ENCODE measurements at places on chromosomes 1 and 21.

GRCh38 chr1:160835751-160836150 is 26.9 kb downstream of the CD244 start:
- H3K4me1 ChIP-seq, result peaks cover 59% of the 10 kb centered on the region
- H3K4me3 ChIP-seq, result peak overlapping the region; percentile 71
- peaks cover 55% of the 10 kb centered on the region for H3K36me3 ChIP-seq
- peak overlapping the region; percentile 63 for H3K27ac ChIP-seq

DNA sequence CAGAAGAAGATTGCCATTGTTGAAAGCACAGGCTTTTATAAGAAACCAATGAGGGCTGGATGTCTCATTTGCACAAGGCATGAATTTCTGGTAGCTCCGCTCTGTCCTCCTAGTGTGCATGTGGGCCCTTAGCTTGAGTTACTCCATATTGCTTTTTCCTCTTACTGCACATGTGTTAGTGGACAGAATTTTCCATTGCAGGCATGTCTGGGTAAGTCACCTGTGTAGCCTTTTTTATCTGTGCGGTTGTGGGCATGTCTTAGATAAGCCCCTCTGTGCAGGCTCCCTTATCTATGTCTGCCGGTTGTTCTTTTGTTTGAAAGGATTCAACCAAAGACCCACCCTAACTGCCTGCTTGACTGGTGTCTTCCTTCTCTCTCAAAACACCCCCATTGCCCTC is 7.2 kb upstream of the CLCA1 start:
- no peaks in the 10 kb centered on the region for H3K36me3 ChIP-seq
- no peaks in the 10 kb centered on the region for H3K4me1 ChIP-seq
- H3K27me3 ChIP-seq, result peaks cover 25% of the 10 kb centered on the region
- no peak overlapping the region for H3K4me3 ChIP-seq

- no peak for DNase-seq
- H3K4me3 ChIP-seq, result no peak overlapping the region
- H3K36me3 ChIP-seq, result no peaks in the 10 kb centered on the region
- H3K27me3 ChIP-seq, result no peaks in the 10 kb centered on the region
- H3K4me1 ChIP-seq, result no peaks in the 10 kb centered on the region
- no peak overlapping the region for H3K27ac ChIP-seq
Observed at GRCh38 chr1:85884372-85885035, 176.3 kb upstream of the ZNHIT6 start.

GRCh38 chr1:185388815-185389214 is 71.8 kb upstream of the IVNS1ABP start:
- DNase-seq, result no peak
- no peaks in the 10 kb centered on the region for H3K4me1 ChIP-seq

DNA sequence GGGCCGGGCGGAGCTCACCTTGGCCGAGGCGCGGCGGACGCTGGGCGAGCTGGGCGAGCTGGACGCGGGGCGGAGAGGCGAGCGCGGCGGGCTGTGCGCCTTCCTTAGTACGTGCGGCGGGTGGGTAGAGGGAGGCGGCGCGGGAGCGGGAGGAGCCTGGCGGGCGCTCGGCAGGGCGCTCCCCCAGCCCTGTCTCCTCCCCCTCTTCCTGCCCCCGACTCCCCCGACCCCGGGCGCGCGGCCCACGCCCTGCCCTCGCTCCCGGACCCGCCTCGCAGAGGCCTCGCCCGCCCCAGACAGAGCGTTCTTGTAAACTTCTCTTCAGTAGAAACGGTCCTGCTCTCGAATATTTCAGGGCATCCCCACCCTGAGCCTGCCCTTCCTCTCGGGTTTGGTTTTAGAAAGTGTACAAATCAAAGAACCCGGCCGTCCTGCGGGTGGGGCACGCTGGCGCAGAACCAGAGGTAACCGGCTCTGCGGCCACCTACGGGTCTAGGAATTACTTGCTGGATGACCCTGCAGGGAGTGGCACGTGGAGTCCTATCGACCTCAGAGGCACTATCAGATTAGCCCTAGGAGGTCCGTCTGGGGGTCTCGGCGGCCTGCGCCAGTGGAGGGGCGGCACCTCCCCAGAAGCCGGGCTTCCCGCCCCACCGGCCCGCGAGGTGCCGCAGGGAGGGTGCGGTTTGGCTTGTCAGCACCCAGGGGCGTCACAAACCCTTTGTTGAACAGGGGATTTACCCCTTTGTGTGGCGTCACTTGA is at the start of gene S100A10:
Gene S100A10, minus strand, starts transcription at position 126 of the 763 bp plus-strand sequence. CDS start 7,629 bp downstream, outside the sequence.
- DNase-seq, result peak; percentile 73
- peaks cover 44% of the 10 kb centered on the region for H3K4me1 ChIP-seq
- peak within 1 kb of the TSS; percentile 97 for H3K4me3 ChIP-seq
- peak within 1 kb of the TSS; percentile 98 for H3K27ac ChIP-seq

DNA sequence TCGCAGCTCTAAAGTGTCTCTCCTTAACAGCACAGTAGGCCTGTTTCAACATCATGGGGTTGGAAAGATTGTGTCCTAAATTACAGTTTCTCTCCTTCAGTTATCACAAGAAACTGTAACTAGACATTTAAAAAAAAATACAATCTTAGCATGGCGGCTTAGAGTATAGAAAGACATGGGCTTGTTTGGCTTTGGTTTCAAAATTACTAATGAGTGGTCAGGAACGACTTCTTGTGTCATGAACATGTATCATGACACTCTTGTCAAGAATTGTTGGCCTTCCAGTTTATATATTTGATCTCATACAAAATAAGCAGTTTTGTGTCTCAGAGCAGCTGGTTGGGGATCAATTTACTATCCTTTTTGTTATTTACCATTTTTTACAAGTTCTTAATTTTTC is 2.1 kb downstream of the GJA8 start:
- no peaks in the 10 kb centered on the region for H3K4me1 ChIP-seq
- H3K27ac ChIP-seq, result no peak overlapping the region
- H3K36me3 ChIP-seq, result no peaks in the 10 kb centered on the region
- H3K4me3 ChIP-seq, result no peak overlapping the region

GRCh38 chr1:186790101-186790500 is 38.6 kb upstream of the PLA2G4A start:
- no peak for DNase-seq
- no peaks in the 10 kb centered on the region for H3K36me3 ChIP-seq

DNA sequence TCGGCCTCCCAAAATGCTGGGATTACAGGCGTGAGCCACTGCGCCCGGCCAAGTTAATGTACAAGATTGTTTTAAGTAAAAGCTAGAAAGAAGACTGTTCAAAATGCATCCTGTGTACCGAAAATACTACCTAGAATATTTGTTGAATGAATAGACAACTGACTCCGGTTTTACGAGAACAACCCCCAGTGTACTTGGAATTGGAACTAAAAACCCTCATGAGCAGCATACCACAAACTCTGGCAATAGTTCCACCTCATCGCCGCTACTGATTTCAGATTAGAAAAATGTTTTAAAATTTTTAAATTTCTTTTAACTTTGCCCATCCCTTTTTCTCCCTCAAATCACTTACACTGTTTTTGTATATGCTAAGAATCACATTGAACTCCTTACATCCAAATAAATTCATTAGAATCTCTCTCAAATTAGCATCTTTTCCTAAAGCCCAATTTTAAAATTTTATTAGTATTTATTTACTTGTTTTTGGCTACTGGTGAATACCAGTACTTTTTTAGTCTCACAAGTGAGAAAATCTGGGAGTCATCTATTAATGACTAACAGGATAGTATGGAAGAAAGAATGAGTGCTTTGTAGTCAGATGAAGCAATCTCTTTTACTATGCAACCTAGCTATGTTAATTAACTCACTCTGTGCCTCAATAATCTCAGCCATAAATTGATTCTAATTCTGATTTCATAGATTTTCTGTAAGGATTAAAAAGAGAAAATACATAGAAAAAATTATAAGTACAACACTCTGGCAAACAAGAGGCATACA is 95.1 kb downstream of the GPATCH2 start:
- H3K4me3 ChIP-seq, result no peak overlapping the region
- H3K36me3 ChIP-seq, result no peaks in the 10 kb centered on the region
- H3K4me1 ChIP-seq, result no peaks in the 10 kb centered on the region
- no peak overlapping the region for H3K27ac ChIP-seq
- no peak for DNase-seq

- DNase-seq, result no peak
- H3K4me1 ChIP-seq, result no peaks in the 10 kb centered on the region
- no peaks in the 10 kb centered on the region for H3K36me3 ChIP-seq
- no peaks in the 10 kb centered on the region for H3K27me3 ChIP-seq
- no peak overlapping the region for H3K4me3 ChIP-seq
- no peak overlapping the region for H3K27ac ChIP-seq
Observed at GRCh38 chr1:213623862-213624261, 363.9 kb upstream of the PROX1 start.

DNA sequence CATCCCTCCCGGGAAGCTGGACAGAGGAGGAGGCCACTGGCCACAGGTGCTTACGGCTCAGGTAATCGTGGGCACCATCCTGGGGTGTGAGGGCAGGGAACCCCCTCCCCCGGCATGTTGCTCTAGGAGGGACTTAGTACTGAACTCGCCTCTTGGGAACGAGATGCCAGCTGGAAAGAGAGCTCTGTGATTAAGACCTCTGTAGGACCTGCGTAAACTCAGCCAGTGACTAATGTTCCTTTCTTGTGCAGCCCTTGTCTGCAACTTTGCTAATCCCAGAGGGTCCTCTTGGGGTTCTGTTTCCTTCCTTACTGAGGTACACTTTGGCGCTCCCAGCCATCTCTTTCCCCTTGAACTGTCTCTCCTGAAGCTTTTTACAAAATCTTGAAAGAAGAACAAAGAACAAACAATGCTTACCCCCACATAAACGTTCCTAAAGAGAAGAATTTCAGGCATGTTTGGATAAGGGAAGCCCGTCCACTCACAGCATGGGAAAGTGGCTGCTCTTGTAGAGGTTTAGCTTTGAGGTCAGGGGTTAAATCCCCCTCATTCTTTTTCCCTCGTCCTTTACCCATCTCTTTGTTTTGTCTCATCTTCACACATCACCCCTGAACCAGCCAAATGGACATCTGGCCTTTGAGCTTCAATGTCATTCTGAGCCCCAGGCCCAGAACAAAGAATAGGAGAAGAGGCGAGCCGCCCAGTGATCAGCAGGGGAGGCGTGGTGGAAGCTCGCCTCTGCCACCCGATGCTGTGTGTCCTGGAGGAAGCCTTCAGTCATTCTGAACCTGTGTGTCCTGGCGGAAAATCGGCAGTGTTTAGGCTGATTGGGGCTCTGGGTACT is 37.4 kb downstream of the CITED4 start:
- DNase-seq, result no peak
- peak overlapping the region; percentile 76 for H3K27ac ChIP-seq
- no peaks in the 10 kb centered on the region for H3K27me3 ChIP-seq
- no peaks in the 10 kb centered on the region for H3K36me3 ChIP-seq
- no peak overlapping the region for H3K4me3 ChIP-seq

DNA sequence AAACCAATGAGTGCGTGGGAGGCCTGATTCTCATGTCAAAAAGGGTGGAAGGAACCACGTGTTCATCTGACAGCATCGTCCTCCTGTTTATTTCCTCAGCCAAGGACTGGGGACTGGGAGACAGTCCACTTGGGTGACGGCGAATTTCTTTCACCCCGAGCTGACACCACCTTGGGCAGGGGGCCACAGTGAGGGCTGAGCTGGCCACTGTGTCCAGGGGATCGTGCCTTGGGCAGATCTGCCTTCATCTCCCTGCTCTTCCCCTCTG is 122.1 kb downstream of the SIM2 start:
- peaks cover 3% of the 10 kb centered on the region for H3K36me3 ChIP-seq
- no peak overlapping the region for H3K4me3 ChIP-seq
- no peak overlapping the region for H3K27ac ChIP-seq

GRCh38 chr1:215279682-215280081 is 197.1 kb downstream of the KCNK2 start:
- H3K27ac ChIP-seq, result no peak overlapping the region
- DNase-seq, result no peak
- no peaks in the 10 kb centered on the region for H3K36me3 ChIP-seq
- no peaks in the 10 kb centered on the region for H3K4me1 ChIP-seq

DNA sequence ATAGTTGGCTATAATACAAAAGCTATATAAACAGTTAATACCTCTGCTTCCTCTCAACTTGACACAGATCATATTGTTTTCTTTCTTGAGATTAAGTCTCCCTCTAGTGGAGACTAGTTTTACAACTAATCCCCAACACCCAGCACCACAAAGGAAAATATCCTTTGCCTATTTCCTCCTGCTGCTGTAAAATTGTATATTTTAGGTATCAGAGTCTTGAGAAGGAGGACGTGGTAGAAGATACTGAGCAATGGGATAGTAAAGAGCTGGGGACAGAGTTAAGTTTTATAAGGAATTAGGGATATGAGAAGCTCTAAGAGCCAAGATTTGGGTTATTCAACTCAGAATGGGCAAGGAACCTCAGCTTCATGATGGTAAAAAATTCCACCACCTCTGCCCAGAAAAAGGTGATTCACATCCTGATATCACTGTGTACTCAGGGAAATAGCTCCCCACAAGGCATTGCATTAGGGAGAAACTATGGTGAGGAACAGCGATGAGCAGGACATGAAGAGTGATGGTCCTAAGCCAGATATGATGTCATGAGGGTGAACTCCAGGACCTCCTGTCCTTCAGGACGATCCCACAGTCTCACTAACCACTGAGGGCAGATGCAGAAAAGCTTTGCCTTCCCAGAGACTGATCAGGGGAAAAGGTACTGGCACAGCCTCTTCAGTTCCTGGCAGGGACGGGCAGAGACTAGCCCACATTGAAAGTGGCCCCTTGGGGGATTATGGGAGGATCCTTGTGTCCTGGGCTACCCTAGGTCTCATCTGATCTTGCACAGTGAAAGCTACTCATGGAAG is 14.7 kb upstream of the CFAP126 start:
- H3K27ac ChIP-seq, result no peak overlapping the region
- no peak overlapping the region for H3K4me3 ChIP-seq
- no peaks in the 10 kb centered on the region for H3K27me3 ChIP-seq
- H3K4me1 ChIP-seq, result no peaks in the 10 kb centered on the region
- peaks cover 3% of the 10 kb centered on the region for H3K36me3 ChIP-seq
- DNase-seq, result no peak

DNA sequence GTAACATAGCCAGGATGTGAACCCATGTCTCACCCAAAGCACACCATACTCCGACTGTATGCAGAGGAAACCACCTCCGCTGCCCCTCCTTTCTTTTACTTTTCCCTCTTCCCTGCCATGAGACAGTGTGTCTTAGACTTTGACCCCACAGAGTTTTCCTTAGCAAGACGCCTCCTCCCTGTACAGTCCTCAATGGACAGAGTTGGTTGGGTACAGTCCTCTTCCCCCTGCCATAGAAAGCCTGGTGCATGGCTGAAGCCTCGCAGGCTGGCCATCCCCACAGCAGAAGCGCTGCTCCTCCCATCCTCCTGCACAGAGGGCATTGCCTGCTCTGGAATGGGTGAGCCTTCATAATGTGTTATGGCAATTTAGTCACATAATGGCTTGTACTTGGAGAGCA is 127.9 kb downstream of the PLPP3 start:
- H3K27ac ChIP-seq, result no peak overlapping the region
- no peak for DNase-seq
- H3K4me1 ChIP-seq, result no peaks in the 10 kb centered on the region
- H3K27me3 ChIP-seq, result peaks cover 8% of the 10 kb centered on the region

DNA sequence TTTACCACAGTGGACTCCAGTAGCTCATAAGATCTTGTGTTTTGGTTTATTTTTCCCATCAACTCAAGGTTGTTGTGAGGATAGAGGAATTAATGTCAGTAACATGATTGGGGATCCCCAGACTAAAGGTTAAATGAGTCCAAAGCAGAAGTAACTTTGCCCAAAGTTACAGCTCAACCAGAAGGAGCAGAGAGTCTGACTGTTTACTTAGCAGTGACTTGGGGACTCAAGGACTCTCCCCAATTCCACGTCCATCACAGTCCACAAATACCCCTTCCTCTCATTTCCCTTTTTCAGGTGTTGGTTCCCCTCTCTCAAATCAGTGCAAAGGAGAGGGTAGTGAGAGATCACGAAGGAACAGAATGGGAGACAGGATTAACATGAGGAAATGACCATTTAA is 4.0 kb upstream of the ETV3 start:
- no peak for DNase-seq
- peaks cover 22% of the 10 kb centered on the region for H3K36me3 ChIP-seq
- peaks cover 15% of the 10 kb centered on the region for H3K4me1 ChIP-seq
- H3K27me3 ChIP-seq, result no peaks in the 10 kb centered on the region
